ENCODE measurements at places on chromosomes 1 and 21. TPM values are rescaled to one million over a fixed set of nuclear protein-coding genes. Genes with fewer than 3 reads are reported as not detected.

Gene NEK2
- not detected for total RNA-seq

Gene MCOLN2
- total RNA-seq = not detected

Gene SPRR2A
- not detected for total RNA-seq

Gene RAD54L
- total RNA-seq = 1.0 TPM

Gene CCDC27
- total RNA-seq = not detected

Gene FMOD
- total RNA-seq = 21.9 TPM

Gene SPATA45
- not detected for total RNA-seq

Gene DCDC2B
- not detected for total RNA-seq

Gene FMN2
- total RNA-seq = not detected

Gene FCGR1A
- 1.7 TPM for total RNA-seq

Gene KIF26B
- total RNA-seq = 1.3 TPM

Gene FAAH
- 2.8 TPM for total RNA-seq

Gene CYP4A22
- not detected for total RNA-seq

Gene ITLN2
- total RNA-seq = not detected

Gene STYXL2
- total RNA-seq = 108 TPM

Gene SUSD4
- 3.0 TPM for total RNA-seq

Gene GBP7
- total RNA-seq = not detected

Gene HORMAD1
- 0.25 TPM for total RNA-seq

Gene APCS
- total RNA-seq = not detected

Gene CDCA8
- total RNA-seq = 0.50 TPM

Gene RGS16
- total RNA-seq = 3.5 TPM

Gene MROH9
- not detected for total RNA-seq

Gene ZBTB7B
- total RNA-seq = 58.0 TPM

Gene DIP2A
- total RNA-seq = 27.1 TPM

Gene ERICH3
- total RNA-seq = not detected
